ENCODE measurements at places on chromosomes 1 and 21.

GRCh38 chr1:230745071-230745470 lies 2.1 kb upstream of the CAPN9 start:
- no peak for DNase-seq

DNA sequence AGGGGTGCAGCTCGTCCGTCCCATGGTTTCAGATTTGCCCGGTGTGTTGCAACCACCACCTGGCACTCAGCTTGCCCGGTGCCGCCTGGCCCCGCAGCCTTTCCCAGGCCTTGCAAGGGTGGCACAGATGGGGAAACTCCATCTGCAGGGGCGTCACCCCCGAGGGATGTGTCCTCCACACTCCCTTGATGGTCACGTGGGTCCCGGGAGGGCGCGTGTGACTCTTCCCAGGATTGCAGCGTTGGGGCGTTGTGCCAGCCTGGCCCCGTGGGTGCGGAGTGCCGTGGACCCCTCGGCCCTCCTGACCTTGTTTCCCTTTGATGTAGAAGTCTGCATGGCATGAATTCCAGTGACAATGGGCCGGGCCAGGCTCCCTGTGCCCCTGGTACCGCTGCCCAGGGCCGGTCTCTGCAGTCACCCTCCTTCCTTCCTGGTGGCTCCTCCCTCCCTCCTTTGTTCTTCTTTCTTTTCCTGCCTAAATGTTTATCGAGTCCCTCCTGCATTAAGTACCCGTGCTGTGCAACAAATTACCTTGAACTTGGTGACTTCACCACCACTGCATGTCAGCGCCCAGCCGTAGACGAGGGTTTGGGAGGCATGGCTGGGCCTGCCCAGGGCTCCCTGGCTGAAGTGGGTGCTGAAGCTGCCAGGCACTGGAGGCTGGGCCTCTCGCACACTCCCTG lies 22.9 kb downstream of the RRP1 start:
- no peak for DNase-seq

DNA sequence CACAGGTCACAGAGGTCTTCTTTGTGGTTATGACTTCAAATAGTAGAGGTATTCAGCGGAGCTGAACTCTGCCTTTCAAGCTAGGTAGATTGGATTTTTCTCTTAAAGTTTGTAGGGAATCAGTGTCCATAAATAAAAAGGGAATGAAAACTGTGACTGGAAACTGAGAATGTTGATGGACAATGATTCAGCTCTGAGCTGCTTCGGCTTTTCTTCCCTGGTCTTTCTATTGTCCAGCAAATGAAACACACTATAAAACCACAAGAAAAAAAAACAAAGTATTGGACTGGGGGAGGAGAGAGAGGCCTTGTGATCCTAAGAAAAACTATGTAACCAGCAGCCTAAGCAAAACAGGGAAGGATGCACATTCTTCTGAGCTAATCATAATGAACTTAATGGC lies 11.1 kb downstream of the TNNI3K start:
- DNase-seq = no peak

- no peak for DNase-seq
These were observed 92.3 kb downstream of the DMRTB1 start for GRCh38 chr1:53551428-53551995.

- no peak for DNase-seq
These were observed 16.9 kb upstream of the GLIS1 start for GRCh38 chr1:53755874-53756273.

DNA sequence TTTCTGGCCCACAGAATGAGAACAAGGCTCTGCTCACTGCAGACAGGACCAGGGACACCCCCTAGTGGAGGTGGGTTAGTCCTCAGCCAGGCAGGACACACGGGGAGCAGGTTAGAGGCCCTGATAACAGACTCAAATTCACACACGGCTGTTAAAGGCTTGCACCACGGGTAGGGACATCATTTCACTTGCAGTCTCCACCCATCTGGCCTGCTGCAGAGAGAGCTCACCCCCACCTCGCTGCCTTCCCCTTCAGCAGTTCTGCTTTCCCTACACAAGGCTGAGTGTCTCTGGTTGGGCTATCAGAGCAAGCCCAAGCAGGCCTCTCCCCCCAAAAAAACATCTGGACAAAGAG lies 20.6 kb downstream of the MEF2D start:
- no peak for DNase-seq

GRCh38 chr1:209896346-209896745 lies 41.7 kb upstream of the SYT14 start:
- DNase-seq = no peak

Data from GM18507 (cell line).